WTC11 (cell line): ENCODE measurements at places on chromosomes 11 and 22. TPM values are rescaled to one million over a fixed set of nuclear protein-coding genes. Genes with fewer than 3 reads are reported as not detected.

OR4D5 gene
- not detected in 3 replicates for total RNA-seq

DNA sequence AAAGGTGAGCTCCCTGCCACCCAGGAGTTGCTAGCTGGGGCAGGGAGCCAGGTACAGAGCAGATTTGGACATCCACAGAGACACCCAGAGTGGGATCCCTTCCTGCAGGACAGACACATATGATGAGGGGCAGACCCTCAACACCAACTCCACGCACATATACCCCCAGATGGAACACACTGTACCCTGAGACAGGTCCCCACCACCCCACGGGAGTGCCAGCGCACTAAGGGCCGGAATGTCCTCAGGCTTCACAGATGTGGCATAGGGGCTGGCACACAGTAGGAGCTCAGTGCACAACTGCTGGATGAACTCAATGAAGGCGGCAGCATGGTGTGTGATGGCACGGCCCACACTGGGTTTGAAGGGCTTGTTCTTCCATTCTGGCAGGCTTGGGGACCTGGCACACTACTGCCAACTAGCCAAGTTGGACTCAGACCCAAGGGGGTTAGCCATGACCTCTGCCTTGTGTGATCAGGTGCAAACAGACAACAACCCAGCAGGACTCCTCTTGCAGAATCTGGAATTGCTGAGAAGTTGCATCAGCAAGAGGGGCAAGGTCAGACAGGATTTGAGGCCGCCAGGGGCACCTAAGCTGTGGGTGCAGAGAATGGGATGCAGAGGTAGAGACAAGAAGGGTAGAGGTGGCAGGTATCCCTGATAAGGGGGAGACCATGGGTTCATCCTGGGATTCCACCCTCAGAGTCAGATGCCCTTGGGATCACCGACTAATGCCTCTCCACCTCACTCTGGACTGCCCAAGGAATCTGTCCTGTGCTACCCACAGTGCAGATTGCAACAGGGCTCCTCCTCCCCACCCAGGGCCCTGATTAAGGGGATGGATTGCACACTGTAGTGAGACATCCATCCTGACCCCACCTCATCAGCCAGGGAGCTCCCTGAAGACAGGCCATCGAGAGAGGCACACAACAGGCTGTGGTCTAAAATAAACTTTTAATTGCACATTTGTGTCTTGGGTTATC lies 2.4 kb downstream of the C22orf15 start:
- H3K4me3 ChIP-seq = no peak overlapping the region
- H3K27me3 ChIP-seq = peaks cover 20% of the 10 kb centered on the region
- no peak for DNase-seq
- H3K27ac ChIP-seq = no peak overlapping the region

- H3K4me3 ChIP-seq = no peak overlapping the region
- DNase-seq = no peak
- peak overlapping the region; percentile 45; the same call in 1 of the 2 replicates for H3K27ac ChIP-seq
- H3K27me3 ChIP-seq = no peaks in the 10 kb centered on the region
- peaks cover 79% of the 10 kb centered on the region for H3K36me3 ChIP-seq
These were observed 70.4 kb downstream of the NCAPD3 start for GRCh38 chr11:134153147-134153905.

- no peak overlapping the region for H3K4me3 ChIP-seq
- DNase-seq = no peak
- H3K27me3 ChIP-seq = no peaks in the 10 kb centered on the region
- H3K36me3 ChIP-seq = no peaks in the 10 kb centered on the region
- no peaks in the 10 kb centered on the region for H3K4me1 ChIP-seq
These were observed 141.6 kb downstream of the TRPC6 start for GRCh38 chr11:101442171-101442570.
